ENCODE measurements at places on chromosomes 12 and 14.

DNA sequence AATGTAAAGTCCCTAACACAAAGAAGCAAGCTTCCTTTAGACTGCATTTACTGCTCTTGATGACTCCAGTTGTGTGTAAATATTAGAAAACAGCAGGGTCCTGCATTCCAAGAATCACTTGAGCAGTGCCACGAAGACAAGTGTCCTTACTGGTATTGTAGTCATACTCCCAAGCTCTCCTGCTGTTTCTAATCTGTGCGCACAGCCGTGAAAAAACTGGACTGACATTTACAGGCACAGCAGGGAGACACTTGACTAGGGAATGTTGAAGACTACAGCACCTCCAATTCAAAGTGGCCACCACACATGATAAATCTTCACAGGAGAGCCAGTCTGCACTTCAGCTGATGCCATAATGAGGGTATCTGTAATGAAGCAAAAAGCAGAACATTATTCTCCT, 91.4 kb downstream of the VRK1 start:
- no peak for DNase-seq

DNA sequence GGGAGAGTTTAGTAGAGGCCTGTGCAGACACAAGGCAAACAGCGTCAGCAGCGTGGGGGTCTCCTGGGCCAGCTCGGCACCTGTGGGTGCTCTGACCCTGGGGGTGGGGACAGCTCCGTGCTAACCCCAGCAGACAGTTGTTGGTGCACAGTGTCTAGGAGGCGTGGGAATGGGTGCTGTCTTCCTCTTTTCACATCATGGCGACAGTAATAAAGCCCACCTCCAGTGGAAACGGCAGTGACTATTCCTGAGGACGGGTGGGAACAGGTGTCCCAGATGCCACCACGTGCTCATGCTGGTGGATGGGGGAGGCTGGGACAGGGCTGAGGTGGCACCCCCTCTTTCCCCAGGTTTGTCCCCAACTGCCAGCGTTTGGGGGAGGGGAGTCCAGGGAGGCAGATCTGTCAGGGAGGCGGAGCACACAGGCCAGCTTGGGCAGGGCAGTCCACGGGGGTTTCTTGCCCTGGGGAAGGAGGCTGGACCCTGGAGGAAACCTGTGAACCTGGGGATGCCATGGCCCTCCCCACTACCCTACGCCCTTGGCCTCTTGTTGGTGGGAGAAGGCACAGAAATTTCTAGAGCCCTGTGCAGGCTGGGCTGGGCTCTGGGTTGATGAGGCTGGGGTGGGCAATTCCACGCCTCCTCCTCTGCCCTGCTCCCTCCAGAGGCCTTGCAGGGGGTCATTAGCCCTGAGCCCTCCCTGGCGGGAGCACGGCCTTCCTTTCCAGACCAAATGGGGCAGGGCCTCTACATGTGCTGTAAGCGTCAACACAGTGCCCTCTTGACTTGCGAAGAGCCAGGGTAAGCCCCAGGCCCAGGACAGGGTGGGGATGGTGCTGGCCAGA, 3.8 kb downstream of the ZBTB42 start:
- DNase-seq, result no peak

- no peak for DNase-seq
These were observed 218.6 kb upstream of the FOXN3 start for GRCh38 chr14:89635615-89636014.

- no peak for DNase-seq
These were observed 3.9 kb upstream of the POC1B start for GRCh38 chr12:89529738-89530137.

GRCh38 chr12:113940357-113941207, 25.5 kb downstream of the RBM19 start:
- DNase-seq, result no peak

DNA sequence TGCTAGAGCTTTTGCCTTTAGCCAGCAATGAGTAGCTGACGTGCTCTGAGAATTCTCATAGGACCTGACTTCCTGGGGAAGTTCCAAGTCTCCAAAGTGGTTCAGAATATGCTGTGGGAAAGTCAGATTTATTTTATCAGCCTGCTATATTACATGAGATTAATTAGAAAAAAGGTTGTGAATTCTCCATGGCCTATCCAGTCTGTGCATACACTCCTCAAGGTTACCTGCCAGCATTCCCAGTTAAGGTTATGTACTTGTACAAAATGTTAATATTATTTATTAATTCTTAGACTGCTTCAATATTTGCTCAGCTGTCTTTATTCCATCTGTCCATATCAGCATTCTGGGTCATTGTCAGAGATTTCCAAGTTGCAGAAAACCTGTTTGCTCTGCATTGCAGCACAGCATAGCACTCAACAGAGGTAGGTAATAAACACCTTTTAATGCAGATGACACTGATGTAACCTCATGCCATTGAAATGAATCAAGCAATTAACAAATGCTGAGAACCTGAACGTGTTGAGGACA, 2.7 kb upstream of the SEL1L start:
- no peak for DNase-seq

GRCh38 chr12:130981074-130981742, 27.5 kb downstream of the ADGRD1 start:
- DNase-seq, result no peak

- no peak for DNase-seq
These were observed 25.2 kb downstream of the SERPINA1 start for GRCh38 chr14:94363151-94363624.

DNA sequence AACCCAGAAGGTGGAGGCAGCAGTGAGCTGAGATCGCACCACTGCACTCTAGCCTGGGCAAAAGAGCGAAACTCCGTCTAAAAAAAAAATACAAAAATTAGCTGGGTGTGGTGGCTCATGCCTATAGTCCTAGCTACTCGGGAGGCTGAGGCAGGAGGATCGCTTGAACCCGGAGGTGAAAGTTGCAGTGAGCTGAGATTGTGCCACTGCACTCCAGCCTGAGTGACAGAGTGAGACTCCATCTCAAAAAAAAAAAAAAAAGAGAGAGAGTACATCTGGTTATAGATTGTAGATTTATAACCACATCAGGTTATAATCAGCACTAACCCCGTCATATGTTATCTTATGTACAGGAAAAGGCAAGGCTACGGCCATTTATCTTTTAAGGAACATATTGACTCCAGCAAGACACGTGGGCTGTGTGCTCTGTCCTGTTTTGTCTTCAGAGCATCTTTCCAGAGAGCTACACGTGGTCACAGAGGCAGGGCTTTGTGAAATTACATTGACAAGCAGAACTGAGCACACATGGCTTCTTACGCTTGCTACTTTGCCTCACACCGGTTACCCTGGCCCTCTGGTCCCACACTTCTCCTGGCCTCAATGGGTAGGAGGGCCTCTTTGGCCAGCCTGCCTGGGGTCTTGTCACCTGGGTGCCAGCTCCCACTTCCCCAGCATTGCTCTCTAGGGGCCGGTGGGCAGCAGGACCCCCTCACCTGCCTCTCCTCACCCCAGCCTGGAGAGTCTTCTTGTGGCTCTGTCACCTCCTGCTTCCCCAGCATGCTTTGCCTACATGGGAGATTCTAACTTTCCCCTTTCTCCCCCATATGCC, 6.8 kb upstream of the DYNC1H1 start:
- no peak for DNase-seq

DNA sequence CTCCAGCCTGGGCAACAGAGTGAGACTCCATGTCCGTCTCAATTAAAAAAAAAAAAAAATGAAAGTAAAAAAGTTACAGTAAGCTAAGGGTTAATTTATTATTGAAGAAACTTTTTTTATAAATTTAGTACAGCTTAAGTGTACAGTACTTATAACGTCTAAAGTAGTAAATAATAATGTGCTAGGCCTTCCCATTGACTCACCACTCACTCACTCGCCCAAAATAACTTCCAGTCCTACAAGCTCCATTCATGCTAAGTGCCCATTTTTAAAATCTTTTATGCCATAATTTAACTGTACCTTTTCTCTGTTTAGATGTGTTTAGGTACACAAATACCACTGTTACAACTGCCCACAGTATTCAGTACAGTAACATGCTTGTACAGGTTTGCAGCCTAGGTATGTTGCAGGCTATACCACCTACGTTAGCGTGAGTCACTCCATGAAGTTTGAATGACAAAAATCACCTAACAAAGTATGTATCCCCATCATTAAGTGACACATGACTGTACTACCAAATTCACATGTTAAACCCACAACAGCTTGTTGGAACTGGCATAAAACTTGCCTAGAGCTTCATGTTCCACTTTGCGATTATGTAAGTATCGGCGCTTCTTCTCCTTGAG, 10.7 kb downstream of the KANSL2 start:
- DNase-seq, result no peak

DNA sequence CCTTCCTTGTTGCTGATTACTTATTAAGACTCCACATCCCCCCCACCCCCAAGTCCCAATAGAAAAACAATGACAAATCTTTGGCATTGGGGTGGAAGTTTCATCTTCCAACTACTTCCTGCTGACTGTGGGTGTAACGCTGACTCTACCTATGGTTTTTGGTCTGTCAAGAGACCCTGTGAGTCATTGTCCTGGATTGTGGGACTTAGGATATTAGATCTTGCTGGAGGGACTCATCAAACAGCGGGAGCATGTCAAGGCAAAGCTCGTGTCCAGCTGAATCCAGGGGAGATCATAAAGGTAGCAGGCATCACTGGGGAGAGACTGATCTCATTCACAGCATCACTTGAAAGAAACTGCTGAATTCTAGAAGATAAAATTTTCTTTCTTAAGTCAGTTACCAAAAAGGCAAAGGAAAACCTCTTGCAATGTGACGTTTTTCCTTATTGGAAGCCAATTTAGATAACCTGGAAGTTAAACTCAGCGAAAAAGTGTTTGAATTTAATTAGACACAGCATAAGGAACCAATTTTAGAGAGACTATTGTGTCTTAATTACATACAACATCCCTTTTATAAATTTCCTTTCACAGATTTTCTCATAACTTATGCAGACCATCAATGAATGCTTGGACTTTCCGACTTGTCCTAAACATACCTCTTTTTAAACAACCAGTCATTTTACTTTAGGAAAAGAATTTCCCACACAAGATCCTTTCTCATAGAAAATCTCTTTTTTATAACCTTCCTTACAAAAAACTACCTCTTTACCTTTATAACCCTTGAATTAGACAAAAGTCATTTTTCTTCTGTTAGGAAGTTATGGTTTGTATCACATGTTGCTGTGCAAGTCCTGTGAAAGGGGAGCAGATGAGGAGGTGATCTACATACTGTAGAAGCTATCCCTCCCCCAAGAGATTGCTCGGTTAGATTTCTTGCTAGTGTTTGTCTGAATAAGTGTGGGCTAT, 94.6 kb upstream of the SCAF11 start:
- DNase-seq, result no peak

DNA sequence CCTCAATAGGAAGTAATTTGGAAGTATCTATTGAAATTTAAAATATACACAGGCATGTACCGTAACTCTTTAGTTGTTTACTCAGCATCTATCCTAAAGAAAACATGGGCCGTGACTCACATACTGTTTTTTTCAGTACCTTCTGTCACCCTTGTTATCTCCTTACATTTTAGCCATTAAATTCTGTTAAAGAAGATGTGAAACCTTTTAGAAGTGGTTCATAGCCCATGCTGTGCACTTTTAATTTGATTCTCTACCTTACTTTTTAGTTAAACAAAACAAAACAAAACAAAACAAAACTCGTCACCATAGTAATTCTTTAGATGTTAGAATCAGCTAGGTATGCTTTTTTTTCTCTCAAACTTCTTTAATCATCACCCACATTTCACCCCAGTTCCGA, 494.4 kb upstream of the RGS6 start:
- no peak for DNase-seq

GRCh38 chr12:51862947-51863346, 14.4 kb upstream of the FIGNL2 start:
- no peak for DNase-seq

DNA sequence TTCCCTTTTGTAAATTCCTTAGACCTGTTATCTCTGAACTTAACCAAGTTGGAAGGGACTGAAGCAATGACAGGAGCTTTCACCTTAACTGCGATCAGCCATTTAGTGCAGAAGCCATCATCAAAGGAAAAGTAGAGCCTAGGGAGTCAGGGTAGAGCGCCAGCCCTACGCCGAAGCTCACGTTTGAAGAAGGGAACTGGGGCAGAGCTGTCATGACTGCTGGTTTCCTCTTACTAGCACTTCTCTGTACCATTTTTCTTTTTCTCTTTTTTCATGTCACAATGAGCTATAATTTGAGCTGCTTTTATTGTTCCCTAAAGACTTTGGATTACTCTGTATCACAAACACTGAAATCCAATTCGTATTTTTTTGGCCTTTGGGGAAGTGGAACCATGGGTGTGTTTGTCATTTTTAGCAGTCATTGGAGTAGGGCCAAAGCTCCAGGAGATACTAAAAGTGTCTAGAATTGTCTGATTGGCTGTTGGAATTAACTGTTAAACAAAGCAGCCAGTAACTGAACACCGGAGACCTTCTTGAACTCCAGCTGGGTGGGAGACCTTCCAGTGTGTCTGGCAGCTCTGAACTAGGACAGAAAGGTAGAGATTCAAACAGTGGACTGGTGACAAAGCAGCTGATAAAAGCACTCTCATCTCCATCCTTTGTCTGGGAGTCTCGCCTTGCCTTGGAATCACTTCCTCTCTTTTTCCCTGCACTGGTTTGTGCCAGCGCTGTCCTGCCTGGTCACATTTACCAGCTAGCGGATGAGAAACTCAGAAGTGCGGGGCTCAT, 9.1 kb downstream of the MTRFR start:
- DNase-seq, result no peak

DNA sequence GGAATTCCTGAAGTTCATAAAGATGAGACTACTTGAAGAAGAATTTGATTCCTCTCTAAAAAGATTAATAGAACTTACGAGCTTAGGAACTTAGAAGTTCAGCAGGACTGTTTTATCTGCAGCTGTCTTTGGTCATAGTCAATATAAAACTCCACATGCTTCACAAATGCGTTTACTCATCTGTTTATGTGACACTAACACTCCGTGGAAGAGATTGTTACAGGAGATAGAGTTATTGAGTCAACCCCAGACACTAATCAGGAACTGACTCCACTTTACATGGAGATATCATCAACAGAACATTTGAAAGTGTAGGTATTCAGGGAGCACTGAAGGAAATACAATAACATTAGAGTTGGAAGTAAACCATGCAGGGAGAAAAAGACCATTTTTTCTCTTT, 92.8 kb downstream of the LRFN5 start:
- DNase-seq, result no peak

DNA sequence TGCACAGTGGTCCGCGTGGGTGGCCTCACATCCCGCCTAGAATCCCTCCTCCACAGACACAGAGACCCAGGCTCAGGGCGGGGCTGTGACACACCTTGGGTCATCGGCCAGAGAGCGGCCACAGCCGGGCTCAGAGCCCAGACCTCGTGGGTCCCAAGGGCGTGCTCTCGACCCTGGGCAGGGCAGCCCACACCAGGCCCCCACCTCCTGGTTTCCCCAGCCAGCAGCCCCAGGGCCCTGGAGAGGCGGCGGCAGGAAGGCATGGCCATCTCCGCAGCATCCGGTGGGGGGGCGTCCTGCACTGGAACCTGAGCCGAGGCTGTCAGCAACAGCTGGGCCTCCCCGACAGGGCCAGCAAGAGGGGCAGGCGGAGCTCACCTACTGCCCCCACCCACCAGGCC, 15.2 kb downstream of the JAG2 start:
- DNase-seq, result no peak

- DNase-seq, result no peak
These were observed 207.2 kb upstream of the TMTC1 start for GRCh38 chr12:29990971-29991370.
